ENCODE measurements at places on chromosomes 7 and 10. TPM values are rescaled to one million over a fixed set of nuclear protein-coding genes. Genes with fewer than 3 reads are reported as not detected.

The TEX47 gene
- not detected for total RNA-seq

The RAB19 gene
- total RNA-seq, result 14.4 TPM

- no peak for DNase-seq
These were observed 21.7 kb upstream of the ZNF365 start for GRCh38 chr10:62352356-62352970.

DNA sequence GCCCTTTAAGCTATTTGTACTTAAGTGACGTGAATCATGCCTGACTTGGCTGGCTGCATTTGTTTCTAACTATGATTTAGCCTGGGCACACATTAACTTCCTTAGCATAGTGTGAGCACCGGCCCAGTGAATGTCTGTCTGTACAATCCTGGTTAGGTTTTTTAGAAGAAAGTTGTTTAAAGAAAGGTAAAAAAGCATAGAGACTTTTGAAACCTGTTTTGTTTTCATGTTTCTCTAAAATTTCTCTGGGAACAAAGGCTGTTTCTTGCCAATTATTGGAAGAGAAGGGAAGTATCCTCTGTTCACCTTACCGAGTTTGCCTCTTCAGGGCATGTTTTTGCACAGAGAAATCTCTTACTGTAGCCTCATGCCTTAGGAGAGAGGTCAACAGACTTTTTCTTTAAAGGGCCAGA is 42.9 kb upstream of the MET start:
- no peak for DNase-seq

GRCh38 chr7:158123214-158123613 is 464.4 kb downstream of the PTPRN2 start:
- DNase-seq, result no peak
